COLO829 (cell line): ENCODE measurements at places on chromosomes 13 and 19.

GRCh38 chr13:70894258-70894657 is 786.0 kb upstream of the KLHL1 start:
- no peak for DNase-seq

DNA sequence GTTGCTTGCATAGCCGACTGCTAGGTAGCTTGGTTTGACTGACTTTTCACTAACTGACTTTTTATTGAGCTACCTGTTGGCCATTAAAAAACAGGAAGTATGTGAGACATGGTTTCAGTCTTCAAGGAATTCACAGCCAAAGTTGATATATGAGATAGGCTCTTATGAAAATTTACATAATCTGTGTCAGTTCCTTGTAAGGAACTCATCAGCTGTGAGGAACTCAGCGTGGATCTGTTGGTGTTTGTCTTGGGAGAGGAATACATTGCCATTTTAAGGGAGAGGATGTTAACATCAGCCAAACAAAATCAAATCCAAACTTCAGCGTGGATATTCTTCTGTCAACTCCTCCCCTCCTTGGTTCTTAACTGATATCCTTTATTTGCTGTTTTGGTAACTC is 2.0 kb downstream of the RNF113B start:
- no peak for DNase-seq

GRCh38 chr19:11479090-11479897 is 1.6 kb downstream of the ELAVL3 start:
- peak; percentile 78 for DNase-seq

- no peak for DNase-seq
Measured at GRCh38 chr19:10338940-10339339, 484 bp downstream of the ICAM3 start.

GRCh38 chr13:102584434-102584833 is 12.4 kb upstream of the TPP2 start:
- DNase-seq, result no peak

DNA sequence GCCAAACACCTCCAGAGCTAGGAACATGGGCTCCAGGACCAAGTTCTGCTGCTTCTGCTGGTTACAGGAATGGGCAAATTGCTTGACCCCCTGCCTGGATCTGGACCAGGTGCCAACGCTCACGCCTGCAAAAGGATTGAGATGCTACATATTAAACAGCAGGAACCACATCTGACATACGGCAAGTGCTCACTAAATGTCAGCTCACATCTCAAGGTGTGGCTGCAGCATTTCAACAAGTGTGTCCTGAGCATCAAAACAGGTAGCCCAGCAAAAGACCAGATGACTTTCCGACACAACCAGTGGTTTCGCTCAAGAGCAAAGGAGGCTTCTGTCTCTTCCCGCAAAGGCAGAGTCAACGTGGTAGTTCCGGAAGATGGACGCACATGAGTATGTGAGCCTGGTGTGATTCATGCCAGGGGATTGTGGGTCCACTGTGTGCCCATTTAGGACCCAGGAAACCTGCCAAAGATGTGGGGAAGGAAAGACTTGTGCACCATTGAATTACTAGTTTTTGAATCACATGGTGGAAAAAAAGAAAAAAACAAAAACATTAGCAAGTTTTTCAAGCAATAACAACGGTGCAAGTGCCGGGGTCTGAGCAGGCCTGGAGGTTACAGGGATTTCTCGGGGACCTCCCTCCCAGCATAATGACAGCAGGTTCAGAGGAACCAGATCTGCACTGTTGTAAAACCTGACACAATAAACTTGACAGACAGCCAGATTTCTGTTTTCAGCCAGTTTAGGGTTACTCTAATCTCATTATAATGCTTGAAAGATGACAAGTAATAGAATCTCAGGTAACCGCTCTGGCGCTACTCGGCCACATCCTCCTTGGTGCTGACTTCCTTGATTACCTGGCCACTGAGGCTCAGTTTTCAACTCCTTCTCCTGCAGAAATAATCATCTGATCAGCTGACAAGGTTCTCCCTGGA is 77.9 kb downstream of the SOX1 start:
- no peak for DNase-seq

- DNase-seq, result no peak
Measured at GRCh38 chr19:13269348-13269747, 119.1 kb downstream of the IER2 start.
